LoVo (cell line): ENCODE measurements at places on chromosomes 2 and 18.

GRCh38 chr2:62426154-62426912, 79.7 kb downstream of the TMEM17 start:
- DNase-seq, result no peak

DNA sequence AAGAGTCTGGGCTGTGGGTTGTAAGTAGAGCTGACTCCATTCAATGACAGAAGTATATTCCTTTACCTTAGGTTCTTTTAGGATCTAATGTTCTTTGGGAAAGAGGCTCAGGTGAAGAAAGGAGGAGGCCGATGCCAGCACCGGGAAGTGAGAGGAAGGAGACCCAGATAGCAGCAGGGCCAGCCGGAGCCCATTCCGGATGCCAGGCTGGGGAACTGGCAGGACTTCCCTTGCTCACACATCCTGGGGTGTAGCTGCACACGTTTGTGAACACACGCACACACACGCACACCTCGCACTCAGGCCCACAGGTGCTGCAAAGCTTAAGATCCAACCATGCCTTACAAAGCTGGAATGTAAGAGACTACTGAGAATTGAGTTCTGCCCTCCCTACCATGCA, 95.8 kb upstream of the SMAD2 start:
- no peak for DNase-seq

GRCh38 chr18:51498085-51498855, 300.8 kb upstream of the MEX3C start:
- DNase-seq, result no peak

DNA sequence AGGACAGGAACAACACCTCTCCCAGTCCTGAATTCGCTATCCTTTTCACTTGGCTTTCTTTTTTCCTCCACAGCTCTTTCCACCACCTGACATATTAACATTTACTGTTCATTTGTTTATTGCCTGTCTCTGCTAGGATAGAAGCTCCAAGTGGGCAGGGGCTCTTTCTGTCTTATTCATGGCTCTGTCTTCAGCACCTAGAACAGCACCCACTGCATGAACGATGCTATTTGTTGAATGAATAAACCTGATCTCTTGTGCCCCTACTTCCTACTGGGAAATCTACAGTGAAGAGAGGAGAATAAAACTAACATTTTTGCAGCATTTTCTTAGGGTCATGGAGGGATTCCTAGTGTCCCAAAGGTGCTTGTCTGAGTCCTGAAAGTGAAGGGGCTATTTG, 24.4 kb upstream of the GAREM2 start:
- DNase-seq, result no peak

GRCh38 chr18:4755848-4756247, 300.7 kb upstream of the DLGAP1 start:
- no peak for DNase-seq

DNA sequence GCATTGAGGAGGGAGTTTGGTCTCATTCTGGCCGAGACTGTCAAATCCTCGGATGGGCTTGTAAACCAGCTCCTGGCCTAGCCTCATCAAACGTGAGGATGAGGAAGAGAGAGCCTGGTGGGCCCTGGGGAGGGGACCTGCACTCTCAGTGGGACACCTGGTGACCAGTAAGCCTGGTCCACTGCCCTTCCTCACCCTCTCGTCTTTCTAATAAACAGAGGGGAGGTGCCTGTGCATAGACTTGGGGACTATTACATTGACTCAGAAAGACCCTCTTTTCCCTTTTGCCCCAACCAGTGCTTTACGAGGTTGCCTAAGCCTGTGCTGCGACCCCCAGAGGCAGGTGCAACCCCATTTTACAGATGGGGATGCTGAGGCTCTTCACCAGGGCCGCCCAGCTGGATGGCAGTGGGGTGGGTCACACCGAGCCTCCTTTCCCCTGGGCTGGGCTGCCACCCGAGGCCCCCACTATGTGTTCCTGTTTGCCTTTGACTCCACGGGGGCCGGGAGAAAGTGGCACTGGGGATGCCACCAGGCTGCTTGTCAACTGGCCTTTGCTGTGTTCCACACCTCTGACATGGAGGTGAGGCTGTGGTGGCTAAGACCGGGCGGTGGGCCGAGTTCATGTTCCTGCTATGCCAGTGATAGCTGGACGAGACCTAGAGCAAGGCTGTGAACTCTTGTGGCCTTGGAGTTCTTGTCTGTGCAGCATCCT, 85.9 kb downstream of the GLI2 start:
- DNase-seq, result no peak

- no peak for DNase-seq
Measured at GRCh38 chr2:207385903-207386302, 143.9 kb upstream of the CREB1 start.

DNA sequence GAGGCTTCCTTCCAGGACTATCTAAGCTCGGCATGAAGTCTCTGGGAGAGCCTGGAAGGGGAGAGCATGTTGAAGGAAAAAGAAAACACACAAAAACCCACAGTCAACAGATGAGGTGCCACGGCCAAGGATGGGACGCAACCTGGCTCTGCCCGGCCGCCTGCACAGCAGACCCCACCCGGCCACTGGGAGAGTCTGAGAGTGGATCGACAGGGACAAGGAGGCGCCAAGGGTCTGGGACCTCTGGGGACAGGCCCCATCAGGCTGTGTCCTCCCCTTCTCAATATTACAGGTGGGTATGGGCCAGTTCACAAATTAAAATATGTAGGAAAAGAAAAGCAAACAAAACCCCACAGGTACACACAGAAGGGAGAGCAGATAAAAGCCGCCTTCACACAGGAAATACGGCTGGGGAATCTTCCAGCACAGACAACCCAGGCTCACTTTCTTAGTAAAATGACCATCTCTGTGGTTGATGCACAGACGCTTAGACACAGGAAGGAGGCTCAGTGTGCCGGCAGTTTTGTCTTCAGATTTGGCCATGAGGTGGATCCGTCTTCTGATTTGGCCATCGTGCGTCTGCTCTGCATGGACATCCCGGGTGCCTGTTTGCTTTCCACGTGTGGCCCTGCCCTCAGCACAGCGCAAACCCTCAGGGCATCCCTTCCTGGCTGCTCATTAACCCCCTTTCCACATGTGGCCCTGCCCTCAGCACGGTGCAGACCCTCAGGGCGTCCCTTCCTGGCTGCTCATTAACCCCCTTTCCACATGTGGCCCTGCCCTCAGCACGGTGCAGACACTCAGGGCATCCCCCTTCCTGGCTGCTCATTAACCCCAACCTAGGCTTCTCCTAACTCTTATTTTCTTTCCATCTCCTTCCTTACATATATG, 138.4 kb downstream of the EIPR1 start:
- DNase-seq, result no peak

- no peak for DNase-seq
Measured at GRCh38 chr2:47070155-47070919, 84.8 kb downstream of the STPG4 start.

GRCh38 chr2:207892716-207893402, 123.2 kb upstream of the FZD5 start:
- DNase-seq, result no peak

- no peak for DNase-seq
Measured at GRCh38 chr2:39476524-39476923, 39.4 kb upstream of the MAP4K3 start.

- DNase-seq, result no peak
Measured at GRCh38 chr2:158393886-158394285, 62.7 kb downstream of the CCDC148 start.

DNA sequence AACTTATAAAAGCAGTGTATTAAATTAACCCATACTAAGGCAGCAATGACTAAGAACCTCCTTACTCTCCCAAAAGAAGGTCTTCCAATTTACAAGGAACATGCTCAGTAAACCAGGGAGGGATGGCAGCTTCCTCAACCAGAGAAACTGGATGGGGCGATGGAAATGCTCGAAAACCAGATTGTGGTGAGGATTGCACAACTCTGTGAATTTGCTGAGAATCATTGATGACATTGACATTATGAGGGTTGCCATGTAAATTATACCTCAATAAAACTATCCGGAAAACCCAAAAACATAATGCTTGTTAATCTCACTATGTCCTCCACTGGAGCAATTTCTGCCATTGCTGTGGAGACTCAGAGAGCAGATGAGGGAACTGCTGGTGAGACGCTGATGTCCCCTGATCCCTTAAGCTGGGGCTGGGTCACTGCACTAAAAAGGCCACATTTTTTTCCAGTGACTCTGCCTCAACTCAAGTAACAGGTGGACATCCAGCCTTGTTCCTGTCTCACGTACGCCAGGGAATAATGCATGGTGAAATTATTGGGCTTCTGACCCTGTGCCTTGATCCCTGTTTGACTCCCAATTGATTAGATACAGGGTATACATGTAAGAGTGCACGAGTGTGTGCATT, 288.3 kb downstream of the CYP26B1 start:
- DNase-seq, result no peak

GRCh38 chr18:56649996-56650395, 1.2 kb upstream of the WDR7 start:
- no peak for DNase-seq

GRCh38 chr2:37720533-37721200, 49.2 kb upstream of the CDC42EP3 start:
- DNase-seq, result no peak

- no peak for DNase-seq
Measured at GRCh38 chr18:63199743-63200241, 119.8 kb downstream of the BCL2 start.

- no peak for DNase-seq
Measured at GRCh38 chr2:98663511-98664090, 55.2 kb downstream of the UNC50 start.

DNA sequence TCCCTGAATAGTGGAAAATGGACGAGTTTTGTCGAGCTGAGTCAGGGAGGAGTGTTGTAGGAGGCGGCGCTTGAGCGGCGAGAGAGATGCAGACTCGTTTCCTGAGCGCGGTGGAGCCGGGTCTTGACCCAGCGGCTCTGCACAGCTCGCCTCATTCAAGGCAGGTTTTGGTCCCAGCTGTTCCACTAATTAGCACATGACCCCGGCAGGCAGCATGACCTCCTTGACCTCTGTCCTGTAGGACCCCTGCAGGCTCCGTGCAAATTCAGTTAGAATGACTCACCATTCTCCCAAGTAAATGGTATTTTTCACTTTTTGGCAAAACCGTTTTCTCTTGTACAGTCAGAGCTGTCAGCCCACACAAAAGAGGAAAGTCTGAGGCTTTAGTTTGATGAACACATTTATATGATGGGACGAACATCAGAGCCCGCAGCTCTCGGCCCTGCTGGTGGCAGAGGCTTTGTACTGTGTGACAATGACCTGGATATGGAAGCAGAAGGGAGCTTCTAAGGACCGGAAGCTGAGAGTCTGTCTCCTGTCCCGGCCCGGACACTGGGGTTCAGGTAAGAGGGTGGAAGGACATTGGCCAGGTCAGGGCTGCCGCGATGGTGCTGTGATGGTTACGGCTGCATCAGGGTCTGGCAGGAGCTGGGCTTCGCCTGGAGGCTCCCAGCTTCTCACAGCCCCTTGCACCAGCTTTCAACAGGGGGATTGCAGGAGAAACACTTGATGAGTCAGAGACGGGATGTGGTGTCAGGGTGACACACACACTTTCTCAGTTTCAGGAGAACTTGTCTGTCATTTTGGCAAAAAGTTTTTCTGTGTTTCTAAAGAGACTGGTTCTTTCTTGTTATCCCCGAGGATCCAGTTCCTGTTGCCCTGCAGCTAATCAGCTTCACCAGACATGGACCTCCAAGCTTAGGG, 29.9 kb upstream of the ALKAL2 start:
- DNase-seq, result no peak

DNA sequence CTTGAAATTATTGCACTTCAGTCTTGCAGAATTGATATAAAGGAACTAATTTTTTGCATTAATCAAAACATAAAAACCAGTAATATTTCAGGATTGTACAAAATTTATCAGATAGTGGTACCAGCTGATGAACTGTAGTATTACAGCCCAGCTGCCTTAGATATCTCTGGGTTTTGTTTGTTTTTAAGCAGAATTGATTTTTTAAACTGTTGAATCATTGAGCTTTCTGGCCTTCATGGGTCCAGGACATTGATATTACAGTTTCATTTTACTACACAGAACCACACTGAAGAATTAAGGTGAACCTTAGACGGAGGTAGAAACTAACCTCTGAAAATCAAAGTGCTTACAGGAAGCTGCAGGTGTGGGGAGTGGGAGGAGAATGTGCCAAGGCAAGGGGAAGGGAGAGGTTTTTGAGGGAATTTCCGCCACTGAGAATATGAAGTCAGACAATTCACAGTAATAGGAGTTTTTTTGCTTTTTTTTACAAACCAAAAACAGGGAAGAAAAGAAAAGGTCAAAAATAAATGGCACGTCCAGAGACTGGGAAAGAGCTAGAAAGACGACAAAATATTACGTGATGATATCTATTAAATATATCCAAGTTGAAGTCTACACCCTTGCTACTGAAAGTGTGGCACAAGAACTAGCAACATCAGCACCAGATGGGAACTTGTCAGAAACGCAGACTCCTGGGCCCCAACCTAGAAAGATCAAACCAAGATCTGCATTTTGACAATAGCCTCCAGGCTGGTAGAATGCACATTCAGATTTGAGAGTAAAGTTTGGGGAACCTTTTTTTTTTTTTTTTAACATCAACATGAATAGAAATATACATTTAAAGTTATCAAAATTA, 40.8 kb upstream of the SPAG16 start:
- no peak for DNase-seq
